ENCODE measurements at places on chromosomes 6 and 20.

DNA sequence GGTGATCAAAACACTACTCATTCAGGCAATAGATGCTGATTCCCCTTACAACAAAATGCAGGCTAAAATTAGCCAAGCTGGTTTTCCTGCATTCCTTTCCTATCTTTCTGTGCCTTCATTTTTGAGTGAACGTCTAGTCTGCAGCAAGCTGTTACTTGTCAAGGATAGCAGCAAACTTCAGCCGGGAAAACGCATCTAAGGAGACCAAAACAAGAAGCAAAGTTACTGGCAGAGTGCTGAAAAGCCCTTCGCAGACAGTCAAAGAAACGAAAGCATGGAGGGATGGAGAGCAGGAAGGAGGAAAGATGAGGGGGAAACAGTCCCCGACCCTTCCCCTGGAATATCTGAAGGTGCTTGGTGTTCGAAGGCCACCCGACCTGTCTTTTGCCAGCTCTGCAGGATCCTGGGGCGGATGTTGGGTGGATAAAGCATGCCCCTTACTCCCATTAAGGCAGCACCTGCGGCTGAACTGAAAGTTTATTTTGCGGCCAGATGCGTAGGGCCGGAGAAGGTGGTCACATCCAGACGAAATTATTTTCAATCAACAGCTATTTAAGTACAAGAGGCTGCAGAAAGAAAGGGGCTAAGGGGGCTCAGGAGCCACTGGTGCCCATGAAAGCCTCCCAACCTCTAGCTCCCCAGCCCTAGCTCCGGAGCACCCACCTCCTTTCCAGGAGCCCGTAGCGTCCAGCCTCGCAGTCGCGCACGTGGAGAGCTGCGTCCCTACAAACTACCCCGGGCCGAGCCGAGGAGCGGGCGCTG lies 538 bp downstream of the FERMT1 start:
- DNase-seq: no peak

- DNase-seq: no peak
Measured at GRCh38 chr6:165986311-165986913, 181.2 kb downstream of the TBXT start.

GRCh38 chr20:40805592-40805991 lies 116.6 kb upstream of the MAFB start:
- DNase-seq: no peak

GRCh38 chr20:58892932-58893224 lies 40.4 kb downstream of the GNAS start:
- no peak for DNase-seq

GRCh38 chr6:39266375-39266774 lies 37.1 kb upstream of the KCNK5 start:
- no peak for DNase-seq

- no peak for DNase-seq
Measured at GRCh38 chr6:167839343-167839742, 12.6 kb downstream of the AFDN start.

GRCh38 chr6:110708295-110708950 lies 106.8 kb downstream of the CDK19 start:
- DNase-seq: no peak
